Thyroid gland (tissue), 4 donors: ENCODE measurements at places on chromosomes 1 and 21. TPM values are rescaled to one million over a fixed set of nuclear protein-coding genes. Genes with fewer than 3 reads are reported as not detected.

GRCh38 chr1:160453443-160453842 is 53.1 kb downstream of the VANGL2 start:
- no peak for DNase-seq

DNA sequence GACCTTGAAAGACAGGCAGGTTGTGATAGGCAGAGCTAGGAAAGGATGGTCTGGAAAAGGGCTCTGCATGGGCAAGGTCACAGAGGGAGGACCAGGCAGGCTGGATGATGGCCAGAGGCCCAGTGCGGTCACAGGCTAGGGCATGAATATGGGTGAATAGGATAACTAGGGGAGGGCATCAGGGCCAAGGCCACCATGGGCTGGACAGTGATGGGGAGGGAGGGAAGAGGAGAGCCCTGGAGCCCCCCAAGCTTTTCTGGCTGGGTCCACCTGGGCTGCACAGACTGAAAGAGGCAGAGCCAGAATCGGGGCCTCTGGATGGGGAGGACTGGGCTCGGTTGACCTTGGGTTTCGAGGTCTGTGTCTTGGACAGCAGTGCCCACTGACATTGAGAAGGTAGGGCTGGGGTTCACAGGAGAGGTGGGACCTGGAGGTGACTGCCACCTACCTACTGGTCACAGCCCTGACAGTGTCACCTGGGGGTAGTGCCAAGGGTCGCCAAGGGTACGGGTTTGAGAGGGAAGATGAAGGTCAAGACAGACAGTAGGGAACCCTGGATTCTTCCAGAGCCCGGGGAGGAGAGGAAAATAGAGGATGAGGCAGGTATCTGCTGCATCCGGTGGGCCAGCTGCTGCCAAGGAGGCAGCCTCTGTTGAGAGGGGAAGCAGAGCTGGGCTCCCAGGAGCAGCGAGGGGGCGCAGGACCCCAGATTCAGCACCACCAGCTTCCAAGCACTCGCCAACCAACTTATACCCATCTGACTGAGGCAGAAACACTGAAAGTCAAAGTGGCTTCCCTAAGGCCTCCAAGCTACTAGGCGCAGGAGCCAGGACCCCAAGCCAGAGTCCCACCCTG is 6.1 kb upstream of the NPHP4 start:
- no peak for DNase-seq

GRCh38 chr1:159892944-159893343 is 7.0 kb downstream of the CFAP45 start:
- no peak for DNase-seq

Gene TRAF5
- total RNA-seq, result 5.9 TPM

Gene CRYZL1
- 37.2 TPM for total RNA-seq

DNA sequence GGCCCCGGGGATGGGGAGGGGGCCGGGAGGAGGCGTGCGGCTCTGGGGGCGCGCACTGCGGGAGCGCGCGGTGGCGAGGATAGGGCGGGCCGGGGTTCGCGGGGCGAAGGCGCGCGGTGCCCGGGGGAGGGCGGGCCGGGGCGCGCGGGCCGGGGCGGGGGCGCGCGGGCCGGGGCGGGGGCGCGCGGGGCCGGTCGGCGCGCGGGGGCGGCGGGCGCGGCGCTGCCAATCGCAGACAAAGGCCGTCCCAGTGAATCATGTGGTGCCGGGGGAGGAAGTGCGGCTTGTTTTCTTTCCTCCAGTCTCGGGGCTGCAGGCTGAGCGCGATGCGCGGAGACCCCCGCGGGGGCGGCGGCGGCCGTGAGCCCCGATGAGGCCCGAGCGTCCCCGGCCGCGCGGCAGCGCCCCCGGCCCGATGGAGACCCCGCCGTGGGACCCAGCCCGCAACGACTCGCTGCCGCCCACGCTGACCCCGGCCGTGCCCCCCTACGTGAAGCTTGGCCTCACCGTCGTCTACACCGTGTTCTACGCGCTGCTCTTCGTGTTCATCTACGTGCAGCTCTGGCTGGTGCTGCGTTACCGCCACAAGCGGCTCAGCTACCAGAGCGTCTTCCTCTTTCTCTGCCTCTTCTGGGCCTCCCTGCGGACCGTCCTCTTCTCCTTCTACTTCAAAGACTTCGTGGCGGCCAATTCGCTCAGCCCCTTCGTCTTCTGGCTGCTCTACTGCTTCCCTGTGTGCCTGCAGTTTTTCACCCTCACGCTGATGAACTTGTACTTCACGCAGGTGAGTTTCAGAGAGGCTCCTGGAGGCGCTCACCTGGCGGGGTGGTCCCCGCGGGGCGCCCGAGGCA is at the start of gene GPR137B:
Gene GPR137B (plus strand): TSS at position 287 of the 851 bp plus-strand sequence. CDS start 84 bp downstream, at position 371.
- DNase-seq, result peak; percentile 52

Gene ENTREP3
- total RNA-seq, result 5.6 TPM

DNA sequence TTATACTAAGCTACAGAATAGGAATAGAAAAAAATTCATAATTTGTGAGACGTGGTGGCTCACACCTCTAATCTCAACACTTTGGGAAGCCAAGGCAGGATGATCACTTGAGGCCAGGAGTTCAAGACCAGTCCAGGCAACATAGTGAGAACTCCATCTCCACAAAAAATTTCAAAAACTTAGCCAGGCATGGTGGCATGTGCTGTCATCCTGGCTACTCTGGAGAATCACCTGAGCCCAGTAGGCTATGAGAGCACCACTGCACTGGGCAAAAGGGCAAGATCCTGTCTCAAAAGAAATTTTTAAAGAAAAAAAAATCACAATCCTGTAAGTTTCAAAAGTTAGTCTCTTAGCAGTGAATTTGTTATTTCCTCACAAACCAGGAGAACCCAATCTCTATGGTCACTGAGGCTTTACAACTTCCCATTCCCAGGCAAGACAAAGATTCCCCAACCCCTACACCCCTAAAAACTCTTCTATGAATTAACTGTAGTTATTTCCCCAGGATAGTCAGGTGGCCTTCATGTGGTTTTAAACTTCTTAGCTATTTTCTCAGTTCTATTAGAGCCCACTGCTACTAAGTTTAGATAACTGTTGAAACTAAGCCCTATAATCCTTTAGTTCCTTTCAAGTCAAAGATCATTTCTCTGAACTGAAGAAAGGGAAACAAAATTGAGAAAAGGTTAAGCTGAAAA is 74.5 kb downstream of the FOXJ3 start:
- DNase-seq, result no peak
